Kidney epithelial cell (primary cell): ENCODE measurements at places on chromosomes 2 and 18. TPM values are rescaled to one million over a fixed set of nuclear protein-coding genes. Genes with fewer than 3 reads are reported as not detected.

CERKL gene
- 0.07 and 0.17 TPM in 2 replicates for total RNA-seq

CYBRD1 gene
- 6.8 and 8.8 TPM in 2 replicates for total RNA-seq

POTEI gene
- total RNA-seq, result not detected in 2 replicates

CRYGD gene
- not detected in 2 replicates for total RNA-seq

GALNT13 gene
- 0.46 and 0.75 TPM in 2 replicates for total RNA-seq

KIF5C gene
- 7.0 and 8.7 TPM in 2 replicates for total RNA-seq

AFF3 gene
- 13.9 and 16.0 TPM in 2 replicates for total RNA-seq

EEF1B2 gene
- 654 and 772 TPM in 2 replicates for total RNA-seq

SCN1A gene
- total RNA-seq, result not detected in 2 replicates
